ENCODE measurements at places on chromosomes 5 and 9. TPM values are rescaled to one million over a fixed set of nuclear protein-coding genes. Genes with fewer than 3 reads are reported as not detected.

Gene GRM6
- not detected for total RNA-seq

Gene PDLIM4
- total RNA-seq = 0.64 TPM

Gene GCNT4
- total RNA-seq = 5.3 TPM

Gene KIF20A
- 51.0 TPM for total RNA-seq

Gene LMNB1
- total RNA-seq = 243 TPM

Gene EDIL3
- total RNA-seq = not detected

Gene SLC1A3
- 1.5 TPM for total RNA-seq

Gene SUSD3
- 70.4 TPM for total RNA-seq

Gene CKMT2
- not detected for total RNA-seq

Gene NFIL3
- 19.2 TPM for total RNA-seq

Gene SLC36A3
- not detected for total RNA-seq

Gene NMUR2
- total RNA-seq = not detected

DNA sequence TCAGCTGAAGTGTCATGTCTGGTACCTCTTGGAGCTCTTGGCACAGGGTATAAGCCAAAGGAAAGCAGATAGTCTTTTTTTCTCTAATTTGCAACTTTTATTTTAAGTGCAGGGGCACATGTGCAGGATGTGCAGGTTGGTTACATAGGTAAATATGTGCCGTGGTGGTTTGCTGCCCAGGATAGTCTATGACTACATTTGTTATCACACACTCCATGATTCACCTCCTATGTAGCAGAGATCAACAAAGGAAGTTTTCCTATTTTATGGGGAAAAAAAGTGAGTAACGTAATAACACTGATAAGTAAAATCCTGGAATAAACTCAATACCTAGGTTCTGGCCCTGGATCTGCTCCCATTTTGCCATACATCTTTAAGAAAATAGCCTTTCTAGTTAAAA lies 234.6 kb downstream of the CAAP1 start:
- H3K27me3 ChIP-seq = no peaks in the 10 kb centered on the region
- H3K27ac ChIP-seq = no peak overlapping the region
- no peaks in the 10 kb centered on the region for H3K36me3 ChIP-seq
- no peaks in the 10 kb centered on the region for H3K4me1 ChIP-seq
- no peak overlapping the region for H3K4me3 ChIP-seq
- DNase-seq = no peak

DNA sequence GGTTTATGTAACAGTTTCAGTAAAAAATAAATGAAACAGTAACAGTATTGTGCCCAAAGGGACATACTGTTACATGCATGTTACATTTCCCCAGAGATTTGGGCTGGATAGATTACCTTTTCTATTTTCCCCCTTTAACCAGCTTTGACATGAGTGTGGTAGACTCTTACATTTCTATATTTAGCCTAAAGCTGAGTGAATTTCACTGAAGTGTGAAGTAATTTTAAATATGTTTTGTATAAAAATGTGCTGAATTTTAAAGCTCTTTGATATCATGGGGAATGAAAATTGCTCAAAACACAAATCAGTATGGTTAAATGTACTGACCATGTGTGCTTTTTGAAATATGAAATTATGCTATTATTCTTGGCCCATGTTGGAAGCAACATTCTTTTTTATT lies 122.3 kb upstream of the CDH10 start:
- H3K4me1 ChIP-seq = no peaks in the 10 kb centered on the region
- DNase-seq = no peak
- H3K27ac ChIP-seq = no peak overlapping the region
- H3K4me3 ChIP-seq = no peak overlapping the region
- H3K36me3 ChIP-seq = no peaks in the 10 kb centered on the region

DNA sequence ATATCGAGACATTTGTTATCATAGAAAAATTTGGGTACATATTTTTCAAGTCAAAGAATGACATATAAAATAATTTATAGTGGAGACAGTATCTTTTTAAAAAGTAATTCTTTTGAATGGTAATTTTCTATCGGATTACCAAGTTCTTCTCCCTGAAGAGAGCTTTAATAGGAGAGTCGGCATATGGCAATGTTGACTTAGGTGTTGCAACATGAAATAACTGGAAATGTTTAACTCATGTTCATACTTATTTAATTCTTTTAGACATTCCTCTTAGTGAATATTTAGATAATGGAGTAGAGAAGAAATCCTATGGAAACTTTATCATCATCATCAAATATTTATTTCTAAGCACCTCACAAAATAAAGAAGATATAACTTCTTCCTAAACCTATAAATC lies 118.2 kb upstream of the CTNND2 start:
- no peak overlapping the region for H3K4me3 ChIP-seq
- H3K27me3 ChIP-seq = no peaks in the 10 kb centered on the region
- H3K27ac ChIP-seq = no peak overlapping the region
- no peaks in the 10 kb centered on the region for H3K4me1 ChIP-seq
- no peaks in the 10 kb centered on the region for H3K36me3 ChIP-seq
- DNase-seq = no peak

DNA sequence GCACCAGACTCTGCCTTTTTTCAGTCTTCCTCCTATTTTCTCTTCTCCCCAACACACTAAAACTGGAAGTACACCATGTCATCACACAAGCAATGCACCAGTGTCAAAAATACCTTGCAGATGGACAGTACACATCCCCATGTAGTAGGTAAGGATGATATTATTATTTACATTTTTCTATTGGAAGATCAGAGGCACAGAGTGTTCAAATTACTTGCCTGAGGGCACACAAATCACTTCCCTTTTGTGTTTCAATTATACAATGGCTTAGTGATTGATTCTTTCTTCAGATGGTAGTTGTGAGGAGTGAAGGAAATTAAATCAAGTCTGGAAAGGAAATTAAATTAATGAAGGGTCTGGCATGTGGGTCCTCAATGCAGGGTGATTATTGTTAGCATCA lies 39.6 kb downstream of the CTSL start:
- no peak overlapping the region for H3K27ac ChIP-seq
- no peak overlapping the region for H3K4me3 ChIP-seq
- no peaks in the 10 kb centered on the region for H3K36me3 ChIP-seq
- H3K4me1 ChIP-seq = no peaks in the 10 kb centered on the region
- peaks cover 7% of the 10 kb centered on the region for H3K27me3 ChIP-seq

DNA sequence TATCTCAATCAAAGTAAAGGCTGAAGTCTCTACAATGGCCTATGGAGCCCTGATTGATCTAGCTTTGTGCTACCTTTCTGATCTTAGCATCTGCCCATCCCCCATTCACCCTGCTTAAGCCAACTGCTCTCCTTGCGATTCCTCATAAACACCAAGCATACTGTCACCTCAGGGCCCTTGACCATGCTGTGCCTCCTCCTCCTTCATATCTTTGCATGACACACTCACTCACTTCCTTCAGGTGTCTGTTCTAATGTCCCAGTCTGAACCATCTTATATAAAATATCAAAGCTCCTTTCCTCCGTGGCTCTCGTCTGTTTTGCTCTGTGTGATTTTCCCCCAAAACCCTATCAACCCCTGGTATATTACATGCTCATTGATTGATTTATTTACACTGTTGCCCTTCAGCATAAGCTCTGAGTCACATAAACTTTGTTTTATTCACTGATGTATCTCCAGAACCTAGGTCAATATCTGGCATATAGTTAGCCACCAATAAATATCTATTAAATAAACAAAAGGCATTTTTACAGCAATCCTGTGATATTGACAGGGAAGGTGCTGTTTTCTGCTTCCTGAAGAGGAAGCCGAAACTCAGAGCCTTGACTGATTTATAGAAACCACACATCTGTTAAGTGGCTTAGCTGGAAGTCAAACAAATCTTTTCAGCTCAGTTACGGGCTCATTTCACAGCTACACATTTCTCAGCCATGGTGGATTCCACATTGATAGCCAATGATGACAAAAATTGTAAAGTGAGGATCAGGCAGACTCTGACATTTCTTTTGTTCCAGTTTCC lies 103.6 kb downstream of the BOD1 start:
- H3K27ac ChIP-seq = no peak overlapping the region
- no peaks in the 10 kb centered on the region for H3K36me3 ChIP-seq
- H3K27me3 ChIP-seq = peaks cover 22% of the 10 kb centered on the region

GRCh38 chr5:31417512-31417911 lies 114.4 kb downstream of the DROSHA start:
- DNase-seq = no peak
- H3K4me1 ChIP-seq = no peaks in the 10 kb centered on the region
- H3K4me3 ChIP-seq = no peak overlapping the region
- no peaks in the 10 kb centered on the region for H3K27me3 ChIP-seq
- H3K36me3 ChIP-seq = peaks cover 21% of the 10 kb centered on the region

- no peaks in the 10 kb centered on the region for H3K27me3 ChIP-seq
- H3K27ac ChIP-seq = no peak overlapping the region
- no peak for DNase-seq
- H3K4me3 ChIP-seq = no peak overlapping the region
These were observed 94.3 kb upstream of the LRRTM2 start for GRCh38 chr5:138969323-138970002.

DNA sequence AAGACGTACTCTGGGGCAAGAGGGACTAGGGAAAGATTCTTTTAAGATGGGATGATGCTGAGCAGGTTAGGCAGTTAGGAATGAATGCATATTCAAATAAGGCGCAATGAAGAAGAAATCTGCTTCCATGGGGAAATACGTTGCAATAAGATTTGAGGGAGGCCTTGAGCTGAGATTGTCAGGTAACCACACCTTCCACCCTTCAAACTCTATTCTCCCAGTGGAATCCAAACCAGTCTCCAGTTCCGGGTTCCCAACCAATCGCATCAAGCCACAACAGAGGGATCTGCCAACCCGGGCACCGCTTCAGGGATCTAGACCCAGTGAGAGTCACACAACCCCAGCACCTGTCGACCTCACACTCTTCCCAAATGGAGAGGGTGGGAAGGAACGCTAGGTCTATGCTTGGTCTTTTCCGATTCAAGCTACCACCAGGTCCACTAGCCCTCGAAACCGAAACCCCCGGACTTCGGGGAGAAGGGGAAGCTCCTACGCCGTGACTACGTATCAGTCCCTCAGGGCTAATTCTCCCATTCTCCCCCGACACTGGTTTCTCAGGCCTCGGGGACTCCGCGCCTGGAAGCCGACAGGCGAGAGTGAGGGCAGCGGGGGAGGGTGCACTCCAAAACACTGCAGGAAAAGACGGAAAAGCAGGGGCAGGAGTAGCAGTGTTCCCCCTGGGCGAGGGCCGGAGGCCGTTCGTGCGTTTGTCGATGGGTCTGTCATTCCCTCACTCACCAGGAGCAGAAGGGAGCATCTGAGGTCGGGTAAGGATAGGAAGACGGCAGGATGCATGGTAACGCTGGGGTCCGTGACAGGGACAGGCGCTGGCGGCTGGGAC lies 534 bp downstream of the ERP44 start:
- peaks cover 4% of the 10 kb centered on the region for H3K36me3 ChIP-seq
- no peaks in the 10 kb centered on the region for H3K27me3 ChIP-seq
- DNase-seq = no peak
- peaks cover 29% of the 10 kb centered on the region for H3K4me1 ChIP-seq
- peak overlapping the region; percentile 98 for H3K27ac ChIP-seq
- H3K4me3 ChIP-seq = peak overlapping the region; percentile 99

DNA sequence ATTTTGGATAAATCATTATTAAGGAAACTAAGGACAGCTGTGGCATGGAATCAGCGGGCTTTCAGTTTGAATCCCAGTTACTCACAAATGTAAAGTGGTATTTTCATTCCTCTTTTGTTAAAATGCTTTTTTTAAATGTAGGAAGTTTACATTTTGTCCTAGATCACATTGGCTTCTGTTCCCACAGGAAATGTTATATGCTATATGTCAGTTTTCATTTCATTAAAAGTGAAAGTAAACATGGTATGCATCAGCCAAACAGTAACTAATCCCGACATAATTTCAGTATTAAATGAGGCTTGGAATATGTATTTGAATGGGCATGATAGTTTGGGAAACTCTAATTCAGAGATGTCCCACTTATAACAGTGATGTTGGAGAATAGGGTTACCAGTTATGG lies 18.6 kb upstream of the SMIM15 start:
- peaks cover 4% of the 10 kb centered on the region for H3K27me3 ChIP-seq
- DNase-seq = no peak
- peak overlapping the region; percentile 57 for H3K4me3 ChIP-seq
- H3K4me1 ChIP-seq = peaks cover 8% of the 10 kb centered on the region
- H3K27ac ChIP-seq = no peak overlapping the region

DNA sequence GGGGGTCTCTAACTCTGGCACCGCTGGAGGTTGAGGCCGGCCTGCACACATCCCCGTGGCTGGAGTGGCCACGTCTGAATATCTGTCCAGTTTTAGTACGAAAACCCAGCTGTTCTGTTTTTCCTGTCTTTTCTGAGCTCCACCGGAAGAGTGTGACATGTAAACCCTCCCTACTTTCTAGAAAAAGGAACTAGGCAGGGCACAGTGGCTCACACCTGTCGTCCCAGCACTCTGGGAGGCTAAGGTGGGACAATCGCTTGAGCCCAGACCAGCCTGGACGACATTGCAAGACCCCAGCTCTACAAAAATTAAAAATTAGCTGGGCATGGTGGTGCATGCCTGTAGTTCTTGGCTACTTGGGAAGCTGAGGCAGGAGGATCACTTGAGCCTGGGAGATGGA lies 8.2 kb upstream of the PHYKPL start:
- H3K27me3 ChIP-seq = no peaks in the 10 kb centered on the region
- DNase-seq = peak; percentile 59
- H3K36me3 ChIP-seq = peaks cover 2% of the 10 kb centered on the region
- H3K4me3 ChIP-seq = peak overlapping the region; percentile 95
- peak overlapping the region; percentile 98 for H3K27ac ChIP-seq

DNA sequence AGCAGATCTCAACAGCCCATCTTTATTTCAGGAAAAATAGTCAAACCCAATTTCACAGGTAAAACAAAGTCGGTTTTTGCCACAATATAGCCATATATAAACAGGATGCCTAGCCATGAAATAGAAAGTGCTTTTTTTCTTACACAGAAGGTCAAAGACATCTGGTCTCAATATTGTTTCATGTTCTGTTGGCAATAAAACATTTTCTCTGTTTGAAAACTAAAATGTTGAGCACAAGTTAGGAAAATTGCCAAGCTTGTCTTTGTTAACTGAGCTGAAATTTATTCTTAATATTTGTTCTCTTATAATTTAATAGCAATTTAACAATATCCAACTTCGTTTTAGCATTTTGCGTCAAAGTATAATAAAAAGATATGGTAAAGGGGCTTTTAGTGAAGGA lies 673.4 kb downstream of the DTWD2 start:
- H3K27me3 ChIP-seq = no peaks in the 10 kb centered on the region
- no peak overlapping the region for H3K4me3 ChIP-seq
- no peak overlapping the region for H3K27ac ChIP-seq
- H3K4me1 ChIP-seq = no peaks in the 10 kb centered on the region

DNA sequence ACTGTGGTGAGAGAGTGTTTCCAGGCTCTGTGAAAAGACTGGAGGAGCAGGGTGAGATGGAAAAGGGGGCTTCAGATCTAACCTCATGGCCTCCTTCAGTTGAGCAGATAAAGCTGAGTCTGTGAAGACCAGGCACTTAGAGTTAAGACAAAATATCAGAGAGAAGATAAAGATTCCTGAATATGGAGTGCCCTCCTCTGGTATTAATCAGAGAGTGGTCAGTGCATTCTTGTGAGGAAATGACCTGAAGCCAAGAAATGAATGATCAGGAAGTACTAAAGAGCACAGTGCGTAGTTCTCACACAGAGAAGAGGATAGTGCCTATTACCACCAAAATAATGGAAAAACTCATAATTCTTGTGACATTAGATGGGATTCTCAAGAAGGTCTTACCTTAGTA lies 1417.0 kb upstream of the ACO1 start:
- H3K27ac ChIP-seq = no peak overlapping the region
- no peak for DNase-seq
- no peaks in the 10 kb centered on the region for H3K27me3 ChIP-seq
- H3K4me3 ChIP-seq = no peak overlapping the region
